ENCODE measurements at places on chromosomes 1 and 21.

- no peak for DNase-seq
Measured at GRCh38 chr1:236794585-236795034, 482 bp upstream of the MTR start.

DNA sequence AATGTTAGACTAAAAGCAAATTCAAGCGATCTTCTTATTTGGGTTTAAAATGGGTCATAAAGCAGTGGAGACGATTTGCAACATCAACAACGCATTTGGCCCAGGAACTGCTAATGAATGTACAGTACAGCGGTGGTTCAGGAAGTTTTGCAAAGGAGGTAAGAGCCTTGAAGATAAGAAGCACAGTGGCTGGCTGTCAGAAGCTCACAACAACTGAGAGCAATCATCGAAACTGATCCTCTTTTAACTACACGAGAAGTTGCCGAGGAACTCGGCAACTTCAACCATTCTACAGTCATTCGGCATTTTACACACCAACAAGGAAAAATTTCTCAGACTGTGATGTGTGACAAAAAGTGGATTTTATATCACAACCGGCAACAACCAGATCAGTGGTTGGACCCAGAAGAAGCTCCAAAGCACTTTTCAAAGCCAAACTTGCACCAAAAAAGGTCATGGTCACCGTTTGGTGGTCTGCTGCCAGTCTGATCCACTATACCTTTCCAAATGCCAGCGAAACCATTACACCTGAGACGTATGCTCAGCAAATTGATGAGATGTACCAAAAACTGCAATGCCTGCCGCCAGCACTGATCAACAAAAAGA lies 47.9 kb downstream of the ASH1L start:
- DNase-seq: no peak

DNA sequence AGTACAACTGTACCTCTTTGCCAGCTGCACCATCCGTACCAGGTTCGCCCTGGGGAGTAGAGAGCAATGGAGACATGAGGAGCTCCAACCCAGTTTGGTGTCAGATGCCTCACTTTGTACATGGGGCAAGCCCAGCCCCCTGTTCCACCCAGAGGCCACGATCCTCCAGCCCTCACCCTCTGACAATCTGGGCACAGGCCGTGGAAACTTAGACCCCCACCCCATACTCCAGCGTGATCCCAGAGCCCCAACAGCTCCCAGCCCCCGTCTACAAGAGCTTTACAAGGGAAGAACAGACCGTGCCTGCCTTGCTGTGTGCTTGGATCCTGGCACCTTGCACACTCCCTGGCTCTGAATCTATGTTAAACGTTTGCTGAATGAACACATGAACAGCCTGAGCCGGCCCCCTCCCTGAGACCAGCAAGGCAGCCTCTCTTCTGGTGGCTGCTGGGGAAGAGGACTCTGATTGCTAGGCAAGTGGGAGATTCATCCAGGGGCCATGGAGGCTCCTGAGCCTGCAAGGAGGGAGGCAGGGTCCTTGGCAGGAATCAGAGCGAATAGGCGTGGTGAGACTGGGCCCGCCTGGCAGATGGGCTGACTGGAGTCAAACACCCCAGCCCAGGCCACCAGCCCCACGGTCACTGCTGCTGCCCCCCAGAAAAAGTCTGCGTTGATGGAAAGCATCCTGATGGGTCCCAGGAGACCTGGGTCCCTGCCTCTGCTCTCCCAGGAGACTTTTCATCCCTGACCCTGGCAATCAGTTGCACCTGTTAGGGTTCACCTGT lies 12.5 kb upstream of the PEF1 start:
- DNase-seq: no peak

- DNase-seq: no peak
Measured at GRCh38 chr1:110235834-110236682, 25.9 kb downstream of the KCNC4 start.
